Amygdala (tissue), 56 donors: ENCODE measurements at places on chromosomes 7 and 10.

DNA sequence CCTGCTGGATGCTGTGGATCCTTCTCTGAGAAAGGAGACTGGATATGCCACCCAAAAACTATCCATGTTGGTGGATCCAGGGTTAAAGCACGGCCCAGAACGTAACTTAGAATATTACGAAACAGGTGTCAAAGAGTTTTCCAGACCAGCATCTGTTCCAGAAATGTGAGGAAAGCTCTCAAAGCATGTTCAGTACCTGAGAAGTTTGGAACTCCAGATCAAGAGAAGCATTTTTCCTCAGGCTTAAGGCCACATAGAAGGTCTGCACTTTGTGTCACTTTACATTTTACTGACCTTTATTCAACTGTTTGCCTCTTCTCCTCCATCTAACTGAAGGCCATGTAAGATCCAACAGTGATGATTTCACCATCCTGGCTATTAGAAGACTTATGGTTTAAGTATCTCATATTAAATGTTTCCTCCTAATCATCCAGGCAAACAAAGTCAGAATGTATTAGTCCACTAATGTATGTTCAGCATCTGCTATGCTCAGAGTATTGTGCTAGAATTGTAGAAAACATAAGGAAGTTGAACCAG lies 340.7 kb upstream of the LRGUK start:
- no peak for DNase-seq

- DNase-seq, result no peak
Measured at GRCh38 chr7:51591223-51591622, 274.6 kb upstream of the COBL start.

DNA sequence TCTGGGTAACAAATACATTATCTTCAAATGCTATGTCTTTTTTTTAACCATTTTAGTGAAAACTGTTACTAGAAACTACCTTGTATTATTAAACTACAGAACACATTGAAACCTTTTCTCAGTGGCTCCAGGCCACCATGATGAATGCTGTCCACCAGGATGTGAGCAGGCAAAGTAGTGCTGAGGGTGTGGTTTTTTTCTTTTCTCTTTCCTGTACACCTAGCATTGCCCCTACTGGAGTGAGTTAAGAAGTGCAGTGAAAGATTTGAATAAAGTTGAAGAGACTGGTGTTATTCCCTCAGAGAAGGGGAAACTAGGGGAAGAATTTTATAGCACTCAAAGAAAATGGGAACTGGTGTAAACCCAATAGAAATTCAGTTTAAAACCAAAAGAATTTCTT lies 120.0 kb upstream of the SAMD8 start:
- no peak for DNase-seq

- no peak for DNase-seq
Measured at GRCh38 chr10:118369641-118370205, 27.6 kb upstream of the FAM204A start.

DNA sequence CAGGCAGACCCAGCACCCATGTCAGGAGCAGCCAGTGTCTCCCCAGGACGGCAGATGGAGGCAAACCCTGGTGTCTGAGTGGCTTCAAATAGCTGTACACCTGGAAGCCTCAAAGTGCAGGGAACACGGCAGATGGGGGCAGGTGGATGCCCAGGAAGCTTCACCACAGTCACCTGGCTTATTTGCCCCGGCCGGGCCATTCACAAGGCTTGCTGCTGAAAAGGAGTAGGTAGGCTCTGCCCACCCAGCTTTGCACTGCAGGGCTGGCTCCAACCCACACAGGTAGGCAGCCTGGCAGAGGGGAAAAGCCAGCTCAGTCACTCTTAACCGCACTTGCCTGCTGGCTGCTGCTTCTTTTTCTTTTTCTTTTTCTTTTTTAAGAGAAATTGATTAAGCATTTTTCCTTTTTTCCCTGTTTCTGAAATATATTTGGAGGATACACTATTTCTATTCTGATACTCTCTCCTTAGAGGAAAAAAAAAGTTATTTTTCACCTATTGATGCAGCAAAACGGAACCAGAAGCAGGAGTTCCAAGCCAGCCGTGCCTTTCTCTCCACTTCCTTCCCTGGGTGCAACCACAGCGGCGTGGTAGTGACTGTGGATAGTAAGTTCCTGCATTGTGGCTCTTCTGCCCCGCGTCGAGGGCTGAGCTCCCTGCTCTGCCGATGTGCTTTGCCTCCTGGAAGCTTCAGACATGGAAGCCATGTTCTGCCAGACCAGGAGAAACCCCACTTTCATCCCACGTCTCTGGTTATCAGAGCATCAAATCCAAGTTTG lies 118.3 kb downstream of the KLF6 start:
- no peak for DNase-seq

DNA sequence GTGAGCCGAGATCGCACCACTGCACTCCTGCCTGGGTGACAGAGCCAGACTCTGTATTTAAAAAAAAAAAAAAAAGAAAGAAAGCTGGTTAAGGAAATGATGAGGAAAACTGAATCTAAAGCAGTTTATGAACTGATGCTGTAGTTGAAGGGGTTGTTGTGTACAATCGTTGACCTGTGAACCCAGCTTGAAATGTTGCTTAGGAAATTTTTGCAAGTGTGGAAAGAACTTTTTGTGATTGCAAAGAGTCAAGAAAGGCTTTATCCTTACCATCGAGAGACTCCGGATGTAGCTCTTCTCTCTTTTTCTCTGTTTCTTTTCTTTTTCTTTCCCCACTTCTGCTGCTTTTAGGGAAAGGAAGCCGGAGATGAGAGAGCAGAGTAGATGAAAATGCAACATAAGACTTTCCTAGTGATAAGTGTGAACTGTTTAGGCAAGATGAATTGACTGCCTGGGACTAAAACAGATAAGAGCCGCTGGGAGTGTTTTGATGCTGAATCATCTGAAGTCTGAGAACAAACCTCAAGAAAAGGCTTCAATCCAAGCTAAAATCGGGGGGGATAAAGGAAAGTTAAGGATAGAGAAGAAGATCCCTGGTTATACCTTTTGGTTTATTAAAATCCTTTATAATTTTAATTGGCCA lies 69.0 kb downstream of the TAF3 start:
- no peak for DNase-seq

DNA sequence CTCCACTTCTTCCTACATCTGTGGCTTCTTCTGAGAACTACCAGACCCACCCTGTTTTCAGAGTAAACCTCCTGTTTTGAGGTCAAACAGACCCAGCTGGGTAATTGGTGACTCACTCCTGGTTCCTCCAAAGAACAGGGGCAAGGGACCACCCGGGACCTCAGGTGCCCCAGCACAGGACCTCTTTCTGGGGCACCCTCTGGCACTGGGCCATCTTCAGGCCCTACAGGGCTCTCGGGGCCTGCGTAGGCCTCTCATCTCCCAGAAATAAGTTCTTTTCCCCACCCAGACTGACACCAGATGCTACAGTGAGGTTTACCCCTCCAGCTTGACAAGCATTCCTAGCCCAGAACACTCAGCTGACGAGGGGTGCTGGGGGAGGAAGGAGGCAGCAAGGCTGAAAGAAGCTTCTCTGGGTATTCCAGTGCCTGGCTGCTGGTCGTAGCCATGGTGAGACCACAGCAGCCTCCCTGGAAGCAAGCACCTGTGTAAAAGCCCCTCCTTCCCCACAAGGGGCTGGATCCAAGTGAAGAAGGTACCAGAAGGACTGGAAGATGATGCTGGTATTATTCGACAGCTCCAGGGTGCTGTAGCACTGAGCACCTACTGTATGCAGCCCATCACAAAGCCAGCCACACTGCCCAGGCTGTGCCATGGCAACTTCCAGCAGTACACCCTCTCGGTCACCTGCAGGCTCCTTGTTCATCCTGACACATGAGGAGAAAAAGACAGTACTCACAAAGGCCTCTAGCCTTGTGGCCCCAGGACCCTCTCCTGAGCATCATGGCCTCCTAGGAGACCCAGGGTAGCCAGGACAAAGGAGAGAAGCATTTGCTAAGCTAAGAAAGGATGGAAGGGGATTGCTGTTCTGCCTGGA lies 47.4 kb downstream of the ALOX5 start:
- no peak for DNase-seq

GRCh38 chr7:157650131-157650631 lies 313.4 kb downstream of the DNAJB6 start:
- DNase-seq, result no peak

DNA sequence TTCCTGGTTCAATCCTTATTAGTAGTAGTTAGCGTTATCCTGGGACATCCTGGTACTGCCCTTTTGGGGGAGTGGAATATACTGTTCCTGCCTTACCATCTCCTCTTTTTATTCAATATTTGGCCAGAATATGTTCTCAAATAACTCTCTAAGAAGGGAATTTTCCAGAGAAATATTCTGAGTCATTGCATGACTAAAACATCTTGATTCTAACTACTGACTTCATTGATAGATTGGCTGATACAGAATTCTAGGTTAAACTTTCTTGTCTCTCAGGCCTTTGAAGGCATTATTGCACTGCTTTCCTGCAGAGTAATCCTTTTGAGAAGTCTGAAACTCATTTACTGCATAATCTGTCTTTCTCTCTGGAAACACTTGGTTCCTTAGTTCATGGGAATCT lies 275.5 kb upstream of the DGKB start:
- DNase-seq, result no peak

- no peak for DNase-seq
Measured at GRCh38 chr7:37916673-37917660, at the start of gene SFRP4. SFRP4 (minus strand) TSS chr7:37916817; CDS start chr7:37916537, 280 bp downstream.

DNA sequence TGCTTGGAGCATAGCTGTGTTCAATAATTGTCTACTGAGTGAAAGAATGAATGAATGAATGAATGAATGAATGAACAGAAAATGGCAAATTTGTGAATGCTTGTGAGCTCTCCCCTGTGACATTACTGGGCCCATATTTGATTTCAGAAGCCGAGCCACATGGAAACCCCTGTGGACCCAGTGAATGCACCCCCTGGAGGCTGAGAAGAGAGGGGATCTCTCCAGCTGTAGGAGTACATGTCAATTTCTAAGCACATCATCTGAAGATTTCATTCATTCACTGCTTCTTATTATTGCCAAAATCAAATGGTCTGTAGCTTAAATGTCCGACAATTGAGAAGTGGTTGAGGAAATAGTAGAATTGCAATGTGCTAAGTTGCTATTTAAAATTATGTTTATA lies 58.3 kb upstream of the DOCK1 start:
- DNase-seq, result no peak

DNA sequence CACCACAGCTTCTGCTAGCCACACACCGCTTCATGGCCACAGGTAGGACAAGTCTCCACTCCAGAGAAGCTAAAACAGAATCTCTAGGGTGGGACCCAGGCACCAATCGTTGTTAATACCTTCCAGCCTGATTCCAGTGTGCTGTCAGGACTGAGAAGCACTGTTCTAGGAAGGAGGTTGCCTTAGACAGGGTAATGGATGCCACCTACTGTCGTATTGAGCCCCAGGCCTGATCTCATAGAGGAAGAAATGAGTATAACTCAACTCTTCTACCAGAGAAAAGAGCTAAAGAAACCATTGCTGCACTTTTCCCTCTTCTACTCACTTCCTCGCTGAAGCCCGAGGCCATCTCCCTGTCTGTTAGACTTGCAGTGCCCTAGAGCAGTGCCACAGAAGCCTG lies 31.8 kb downstream of the CNNM1 start:
- DNase-seq, result no peak

DNA sequence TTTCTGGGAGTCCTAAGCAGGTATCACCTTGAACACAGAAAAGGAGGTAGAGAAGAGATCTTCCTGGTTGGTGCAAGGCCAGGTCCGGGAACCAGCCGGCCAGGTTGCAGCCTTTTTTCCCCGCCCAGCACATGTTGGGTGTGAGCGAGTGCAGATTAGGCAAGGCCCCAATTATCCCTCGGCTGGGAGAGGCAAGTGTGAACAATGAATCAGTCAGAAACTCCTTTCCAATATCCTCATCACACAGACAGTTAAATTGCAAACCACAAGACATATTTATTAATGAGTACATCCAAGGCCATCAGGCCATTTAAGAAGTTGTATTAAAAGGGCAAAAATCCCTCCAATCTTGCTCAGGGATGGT lies 115.0 kb upstream of the AFAP1L2 start:
- DNase-seq, result no peak

- no peak for DNase-seq
Measured at GRCh38 chr10:124156524-124157260, 63.3 kb upstream of the CHST15 start.

DNA sequence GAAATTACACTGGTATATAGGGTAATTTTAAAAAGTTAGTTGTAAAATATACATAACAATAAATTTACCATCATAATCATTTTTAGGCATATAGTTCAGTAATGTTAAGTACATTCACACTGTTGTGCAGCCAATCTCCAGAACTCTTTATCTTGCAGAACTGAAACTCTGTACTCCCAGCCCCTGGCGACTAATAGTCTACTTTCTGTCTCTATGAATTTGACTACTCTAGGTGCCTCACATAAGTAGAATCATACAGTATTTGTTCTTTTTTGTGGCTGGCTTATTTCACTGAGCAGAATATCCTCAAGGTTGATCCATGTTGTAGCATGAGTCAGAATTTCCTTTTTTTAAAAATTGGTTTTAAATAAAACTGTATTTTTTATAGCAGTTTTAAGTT lies 41.4 kb downstream of the NRF1 start:
- no peak for DNase-seq

DNA sequence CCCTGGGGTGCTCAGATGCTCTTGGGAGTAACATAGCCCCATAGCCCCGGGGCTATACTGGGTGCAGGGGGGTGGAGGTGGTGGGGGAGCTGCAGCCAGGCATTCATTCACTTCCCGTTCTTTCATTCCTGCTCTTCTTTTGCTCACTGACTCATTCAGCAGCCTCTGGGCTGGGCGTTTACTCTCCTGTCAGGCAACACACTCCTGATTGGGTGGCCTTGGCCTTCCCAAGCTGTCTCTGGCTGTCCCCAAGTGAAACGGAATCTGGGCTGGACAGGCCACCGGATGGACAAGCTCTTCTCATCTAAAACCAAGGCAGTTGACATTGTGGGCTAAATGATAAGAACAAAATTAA lies 34.6 kb downstream of the CHST3 start:
- no peak for DNase-seq

DNA sequence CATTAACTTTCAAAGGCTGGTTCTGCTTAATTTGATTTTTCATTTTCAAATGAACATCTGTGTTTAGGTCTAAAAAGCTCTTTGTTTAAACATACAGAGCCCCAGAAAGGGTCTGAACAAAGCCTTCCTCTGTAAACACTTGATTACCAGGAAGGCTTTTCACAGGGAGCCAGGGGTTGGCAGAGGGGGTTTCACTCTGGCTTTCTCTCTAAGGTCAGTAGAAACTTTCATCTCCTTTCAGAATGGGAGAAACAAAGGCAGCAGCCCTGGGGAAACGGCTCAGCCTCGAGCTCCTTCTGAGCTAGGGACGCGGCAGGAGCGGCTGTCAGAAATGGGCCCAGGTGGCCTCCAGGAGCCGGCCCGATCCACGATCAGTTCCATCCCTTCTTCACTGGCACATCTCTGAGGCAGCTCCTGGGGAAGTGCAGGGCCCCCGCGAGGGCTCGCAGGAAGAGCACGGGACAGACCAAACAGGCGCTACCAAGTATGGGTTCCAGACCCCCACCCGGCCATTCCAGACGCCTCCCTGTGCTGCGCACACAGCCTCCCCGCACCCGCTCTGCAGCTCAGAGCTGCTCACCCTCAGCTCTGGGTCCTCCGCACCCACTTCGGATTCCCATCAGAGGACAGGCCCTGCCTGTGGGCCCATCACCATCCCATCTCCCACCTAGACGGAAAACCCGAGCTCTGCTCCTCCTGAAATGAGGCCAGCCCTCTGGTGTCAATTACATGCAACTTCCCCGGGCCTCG lies 124.1 kb downstream of the MAD1L1 start:
- no peak for DNase-seq

- no peak for DNase-seq
Measured at GRCh38 chr7:82036146-82036886, 266.5 kb upstream of the HGF start.
